ENCODE measurements at places on chromosomes 6 and 20.

DNA sequence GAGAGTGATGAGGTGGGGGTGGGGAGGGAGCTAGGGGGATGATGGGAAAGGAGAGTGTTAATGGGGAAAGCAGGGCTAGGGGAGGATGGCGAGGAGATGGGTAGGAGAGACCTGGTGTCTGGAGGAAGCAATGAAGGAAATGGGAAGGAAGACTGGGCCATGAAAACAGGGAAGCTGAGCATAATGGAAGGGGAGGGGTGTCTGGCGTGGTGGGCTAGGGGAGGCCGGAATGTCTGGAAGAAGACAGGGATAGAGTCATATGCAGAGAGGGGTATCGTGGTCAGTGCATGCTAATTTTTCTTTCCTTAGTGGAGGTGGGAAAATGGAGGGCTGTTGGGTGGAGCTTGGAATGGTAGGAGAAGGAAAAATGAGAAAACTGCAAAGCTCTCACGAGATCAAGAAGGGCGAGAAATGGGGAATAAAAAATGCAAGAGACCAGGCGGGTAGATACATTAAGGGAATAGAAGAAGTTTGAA lies 423 bp downstream of the KLHDC3 start:
- DNase-seq, result no peak

DNA sequence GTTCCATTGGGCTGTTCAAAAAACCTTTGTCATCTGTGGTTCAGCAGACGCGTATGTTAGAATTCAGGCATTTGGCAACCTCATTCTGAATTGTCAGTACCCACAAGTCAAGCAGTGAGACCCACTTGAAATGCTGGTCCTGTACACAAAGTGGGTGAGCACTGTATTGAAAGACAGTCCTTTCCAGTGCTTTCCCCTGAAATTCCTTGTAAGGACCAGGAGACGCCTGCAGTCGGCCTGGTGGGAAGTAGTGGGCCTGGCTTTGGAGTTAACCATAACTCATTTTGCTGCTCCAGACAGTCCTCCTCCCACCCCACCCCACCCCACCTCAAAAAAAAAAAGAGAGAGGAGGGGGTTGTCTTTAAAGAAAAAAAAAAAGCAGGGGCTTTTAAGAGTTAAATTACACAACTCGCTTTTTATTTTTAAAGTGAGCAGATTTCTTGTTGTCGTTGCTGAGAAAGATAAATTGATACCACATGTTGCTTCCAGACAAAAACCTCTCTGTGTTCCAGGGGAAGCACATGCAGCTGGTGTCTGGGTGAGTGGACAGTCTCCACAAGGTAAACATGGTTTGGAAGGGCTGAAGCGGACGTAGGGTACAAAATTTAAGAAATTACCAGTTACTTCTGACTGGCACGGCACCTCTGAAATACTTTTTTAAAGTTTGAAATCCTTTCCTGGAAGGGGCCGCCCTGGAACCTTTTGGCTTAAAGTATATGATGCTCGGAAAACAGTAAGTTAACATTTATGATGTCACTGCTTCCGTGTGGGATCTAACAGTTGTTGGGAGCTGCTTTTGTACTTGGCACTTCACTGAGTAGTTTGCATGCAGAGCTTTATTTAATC lies 95.3 kb downstream of the FOXO3 start:
- no peak for DNase-seq

DNA sequence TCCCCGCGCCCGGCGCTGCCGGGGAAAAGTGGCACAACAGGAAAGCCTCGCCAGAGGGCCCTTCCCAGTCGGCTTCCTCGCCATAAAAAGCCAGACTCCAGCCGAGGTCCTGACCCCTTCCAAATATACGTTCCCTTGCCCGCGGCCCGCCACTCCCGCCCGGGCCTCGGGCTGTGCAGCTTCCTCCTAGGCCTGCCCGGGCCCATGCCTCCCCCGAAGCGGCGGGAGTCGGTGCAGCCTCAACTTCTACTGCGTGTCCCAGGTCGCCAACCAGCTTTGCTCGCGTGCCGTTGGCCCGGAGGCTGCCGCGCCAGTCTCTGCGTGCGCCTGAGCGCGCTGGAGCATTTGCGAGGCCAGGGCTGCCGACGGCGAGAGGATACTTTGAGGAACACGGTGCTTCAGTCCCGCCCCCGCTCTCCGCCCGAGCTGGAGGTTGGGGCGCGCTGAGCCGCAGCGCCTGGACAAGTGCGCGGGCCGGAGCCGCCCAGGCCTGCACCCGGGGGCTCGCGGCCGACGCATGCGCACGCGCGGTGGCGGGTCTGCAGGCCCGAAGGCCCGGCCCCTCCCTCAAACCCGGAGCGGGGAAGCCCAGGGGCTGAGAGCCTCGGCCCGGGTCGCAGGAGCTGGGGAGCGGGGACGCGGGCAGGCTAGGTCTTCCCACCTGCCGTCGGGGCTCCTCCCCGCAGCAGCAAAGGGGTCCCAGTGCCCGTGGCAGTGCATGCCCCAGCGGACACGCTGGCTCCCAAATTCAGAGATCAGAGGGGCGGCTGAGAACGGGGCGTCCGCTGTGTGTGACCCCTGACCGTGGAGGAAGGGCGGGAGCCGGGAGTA lies 10.2 kb downstream of the FOXC1 start:
- DNase-seq, result no peak

- no peak for DNase-seq
Measured at GRCh38 chr20:44702776-44703175, 12.4 kb upstream of the CCN5 start.

DNA sequence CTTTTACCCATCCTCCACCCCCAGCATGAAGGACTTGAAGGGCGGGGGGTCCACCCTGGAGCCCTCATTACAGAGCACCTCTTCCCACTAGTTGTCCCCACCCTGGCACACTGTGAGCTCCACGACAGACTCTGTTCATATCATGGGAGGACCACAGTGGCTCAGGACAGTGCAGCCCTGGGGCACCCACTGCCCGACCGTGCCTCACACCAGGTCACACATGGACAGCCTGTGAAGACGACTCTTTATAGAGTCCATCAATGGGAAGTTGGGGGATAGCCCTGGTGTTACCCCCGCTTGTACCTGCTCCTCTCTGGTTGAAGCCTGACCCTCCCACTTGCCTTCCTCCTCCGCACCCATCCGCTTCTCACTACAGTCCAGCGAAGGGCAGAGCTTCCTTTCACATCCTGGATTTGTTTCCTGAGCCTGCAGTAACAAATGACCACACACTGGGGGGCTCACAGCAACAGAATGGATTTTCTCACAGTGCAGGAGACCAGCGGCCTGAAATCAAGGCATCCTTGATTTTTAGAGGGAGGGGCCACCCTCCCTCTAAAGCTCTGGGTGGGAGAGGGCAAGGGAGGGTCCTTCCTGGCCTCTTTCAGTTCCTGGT lies 15.5 kb downstream of the ZNF831 start:
- DNase-seq, result no peak

DNA sequence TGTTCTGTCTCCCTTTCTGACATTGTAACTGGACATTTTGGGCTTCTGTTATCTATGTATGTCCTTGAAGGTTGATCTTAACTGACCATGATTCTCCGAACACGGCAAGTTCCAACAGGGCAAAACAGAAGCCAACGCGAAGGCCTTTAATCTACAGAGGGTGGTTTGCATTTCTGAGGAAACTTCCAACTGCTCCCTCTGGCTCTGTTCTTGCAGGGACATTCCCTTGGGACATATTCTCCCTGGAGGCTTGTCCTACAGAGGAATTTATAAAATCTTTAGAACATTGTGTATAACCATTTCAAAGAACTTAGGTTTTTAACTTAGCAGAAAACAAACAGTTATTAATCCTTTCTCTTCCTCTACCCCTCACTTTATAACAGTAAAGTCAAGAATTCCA lies 189.0 kb upstream of the CDYL start:
- no peak for DNase-seq

GRCh38 chr6:21157186-21157929 lies 436.2 kb upstream of the SOX4 start:
- no peak for DNase-seq

- no peak for DNase-seq
Measured at GRCh38 chr6:4610256-4610655, 165.9 kb upstream of the CDYL start.

GRCh38 chr20:9507544-9508239 lies 6.7 kb upstream of the LAMP5 start:
- DNase-seq, result no peak

DNA sequence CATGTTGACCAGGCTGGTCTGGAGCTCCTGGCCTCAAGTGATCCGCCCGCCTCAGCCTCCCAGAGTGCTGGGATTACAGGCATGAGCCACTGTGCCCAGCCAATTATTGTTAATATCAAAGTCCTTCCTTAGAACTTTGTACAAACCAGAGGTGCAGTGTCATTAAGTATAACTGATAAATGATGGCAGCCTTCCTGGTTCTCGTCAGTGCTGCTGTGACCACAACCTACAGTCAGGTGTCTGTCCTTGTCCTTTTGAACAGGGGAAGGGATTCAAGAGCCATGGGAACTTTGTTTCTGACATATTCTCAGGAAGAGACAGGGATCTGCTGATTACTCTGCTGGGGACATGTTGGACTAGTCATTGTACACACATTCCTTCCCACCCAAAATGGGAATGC lies 103.2 kb upstream of the TIAM2 start:
- no peak for DNase-seq

- no peak for DNase-seq
Measured at GRCh38 chr6:132977413-132977812, 163.0 kb downstream of the RPS12 start.

DNA sequence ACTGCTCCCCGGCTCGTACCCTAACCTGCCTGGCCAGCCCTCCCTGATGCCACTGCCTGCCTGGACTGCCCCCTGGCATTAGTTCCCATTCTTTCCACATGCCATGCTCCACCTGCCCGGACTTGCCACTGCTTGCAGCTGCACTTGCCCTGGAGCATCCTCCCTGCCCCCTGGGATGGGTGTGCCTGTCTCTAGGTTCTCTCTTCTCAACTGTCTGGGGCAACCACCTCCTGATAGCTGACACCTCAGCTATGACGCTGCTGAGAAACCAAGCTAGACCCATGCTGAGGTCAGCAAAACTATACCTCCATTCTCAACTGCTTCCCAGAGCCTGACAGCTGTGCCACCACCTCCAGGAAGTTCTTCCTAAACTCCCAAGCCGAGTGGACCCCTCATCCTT lies 72.1 kb downstream of the PERP start:
- DNase-seq, result no peak

DNA sequence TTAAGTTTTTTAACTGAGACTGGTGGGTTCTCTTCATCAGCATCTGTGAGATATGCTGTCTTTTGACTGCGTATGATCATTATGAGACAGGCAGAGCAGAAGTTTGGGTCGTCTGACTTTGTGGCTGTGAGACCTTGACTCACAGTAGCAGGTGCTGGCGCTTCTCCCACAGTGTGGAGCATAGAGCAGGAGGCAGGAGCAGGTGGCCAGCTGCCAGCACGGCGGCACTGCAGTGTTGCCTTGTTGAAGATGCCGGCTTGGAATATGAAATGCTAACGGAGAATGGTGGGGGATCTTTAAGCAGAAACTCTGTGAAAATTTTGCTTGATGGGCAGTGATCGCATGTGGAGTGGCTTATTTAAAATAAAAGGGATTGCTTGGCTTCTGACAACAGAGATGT lies 105.0 kb downstream of the TIAM2 start:
- DNase-seq, result no peak

DNA sequence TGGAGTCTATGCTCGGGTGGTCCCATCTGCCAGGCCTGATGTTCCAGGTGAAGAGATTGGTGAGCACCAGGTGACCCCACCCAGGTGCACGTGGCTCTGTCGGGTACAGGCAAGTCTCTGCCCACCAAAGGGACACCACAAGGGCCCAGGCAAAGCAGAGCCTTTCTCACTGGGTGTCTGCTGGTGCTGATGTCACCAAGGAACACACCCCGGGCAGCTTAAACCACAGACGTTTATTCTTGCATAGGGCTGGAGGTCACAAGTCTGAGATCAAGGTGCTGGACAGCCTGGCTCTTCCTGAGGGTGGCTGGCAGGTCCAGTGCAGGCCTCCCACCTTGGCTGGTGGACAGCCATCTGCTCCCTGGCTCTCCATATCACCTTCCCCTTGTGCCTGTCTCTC lies 100.7 kb upstream of the CD93 start:
- no peak for DNase-seq

DNA sequence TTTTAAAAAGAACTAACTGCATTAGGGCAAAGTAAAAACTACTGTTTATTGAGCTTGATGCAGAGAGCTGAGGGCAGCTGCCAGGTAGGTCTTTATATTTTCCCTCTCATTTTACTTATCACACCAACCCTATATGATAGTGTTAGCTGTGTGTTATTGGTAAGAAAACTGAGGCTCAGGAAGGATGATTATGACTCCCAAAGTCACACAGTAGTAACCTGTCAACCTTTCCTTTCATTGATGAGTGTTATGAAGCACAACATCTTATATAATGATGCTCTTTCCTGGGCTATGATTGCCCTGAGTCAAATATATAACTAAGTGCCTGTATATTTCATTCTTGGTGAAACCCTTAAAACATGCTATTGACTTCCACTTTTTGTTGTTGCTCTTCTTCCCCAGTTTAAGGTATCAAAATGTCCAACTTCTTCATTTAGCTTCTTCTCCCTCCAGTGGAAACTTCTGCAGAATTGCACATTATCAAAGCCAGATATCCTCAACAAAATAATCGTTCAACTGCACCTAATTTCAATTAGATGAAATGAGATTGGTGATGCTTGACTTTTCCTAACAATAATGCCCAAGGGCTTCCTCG lies 8.1 kb downstream of the GFOD1 start:
- DNase-seq, result no peak

- DNase-seq, result no peak
Measured at GRCh38 chr6:39488255-39488879, 165.9 kb upstream of the KCNK16 start.

- no peak for DNase-seq
Measured at GRCh38 chr6:2129182-2129621, 116.2 kb downstream of the GMDS start.

- no peak for DNase-seq
Measured at GRCh38 chr6:16676376-16676775, 84.9 kb downstream of the ATXN1 start.

GRCh38 chr20:57048027-57048869 lies 218.2 kb downstream of the BMP7 start:
- no peak for DNase-seq

DNA sequence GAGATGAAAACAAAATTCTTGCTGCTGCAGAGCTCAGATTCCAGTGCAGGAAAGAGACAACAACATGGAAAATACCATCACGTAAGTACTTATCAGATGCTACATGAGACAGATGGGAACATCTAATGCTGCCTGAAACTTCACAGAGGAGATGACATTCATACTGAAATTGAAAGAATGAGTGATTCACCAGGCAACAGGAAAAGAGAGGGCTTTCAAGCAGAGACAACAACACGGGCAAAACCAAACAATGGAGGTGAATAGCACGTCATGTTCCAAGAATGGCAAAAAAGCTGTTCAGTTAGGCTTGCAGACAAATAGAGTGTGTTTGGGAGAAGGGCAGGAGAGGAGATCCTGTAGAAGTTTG lies 39.3 kb downstream of the GTF2H5 start:
- no peak for DNase-seq

- no peak for DNase-seq
Measured at GRCh38 chr6:141467041-141467440, 665.7 kb upstream of the GJE1 start.

- no peak for DNase-seq
Measured at GRCh38 chr6:73929405-73929804, 233.4 kb downstream of the CD109 start.

GRCh38 chr6:150336299-150336698 lies 32.5 kb upstream of the IYD start:
- no peak for DNase-seq

- DNase-seq, result no peak
Measured at GRCh38 chr6:100573166-100573565, 108.4 kb upstream of the SIM1 start.

All from right renal cortex interstitium (tissue), 3 donors.